ENCODE measurements at places on chromosomes 4 and X.

- DNase-seq: no peak
Observed at GRCh38 chrX:40700640-40701342, 34.6 kb downstream of the MED14 start.

GRCh38 chrX:31819455-31819854 is 747.6 kb upstream of the FTHL17 start:
- DNase-seq: no peak

GRCh38 chr4:41360214-41360920 is 103.6 kb downstream of the UCHL1 start:
- DNase-seq: no peak

DNA sequence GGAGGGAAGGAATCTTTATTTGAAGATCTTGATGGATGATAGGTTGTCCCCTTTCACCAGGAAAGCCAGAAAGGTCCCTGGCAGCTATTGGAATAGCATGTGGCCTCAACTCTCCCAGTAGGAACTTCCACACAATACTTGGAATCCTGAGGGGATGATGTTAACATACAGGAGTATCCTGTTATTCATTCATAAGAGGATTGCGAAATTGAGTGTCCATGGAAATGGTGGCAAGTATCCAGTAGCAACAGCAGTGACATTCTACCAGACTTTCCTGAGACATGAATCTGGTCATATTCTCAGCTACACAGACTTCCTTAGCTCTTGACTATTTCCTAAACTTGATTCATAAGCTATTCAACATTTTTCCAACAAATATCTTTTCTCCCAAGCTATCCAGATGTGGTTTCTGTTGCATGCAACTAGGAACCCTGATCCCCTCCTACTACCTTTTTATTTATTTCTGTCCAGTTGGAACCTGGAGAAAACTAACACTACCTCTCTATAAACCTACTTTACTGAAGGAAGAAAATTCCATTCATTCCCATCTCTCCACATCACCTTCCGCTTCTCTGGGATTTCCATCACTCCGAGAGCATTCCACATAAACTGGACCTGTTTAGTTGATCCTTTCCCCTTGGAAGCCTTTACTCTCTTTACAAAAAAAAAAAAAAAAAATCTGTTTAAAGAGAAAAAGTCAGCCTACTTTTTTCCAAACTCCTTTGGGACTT is 101.8 kb downstream of the ANXA5 start:
- DNase-seq: no peak

- no peak for DNase-seq
Observed at GRCh38 chr4:158649111-158649680, 22.5 kb downstream of the C4orf46 start.

DNA sequence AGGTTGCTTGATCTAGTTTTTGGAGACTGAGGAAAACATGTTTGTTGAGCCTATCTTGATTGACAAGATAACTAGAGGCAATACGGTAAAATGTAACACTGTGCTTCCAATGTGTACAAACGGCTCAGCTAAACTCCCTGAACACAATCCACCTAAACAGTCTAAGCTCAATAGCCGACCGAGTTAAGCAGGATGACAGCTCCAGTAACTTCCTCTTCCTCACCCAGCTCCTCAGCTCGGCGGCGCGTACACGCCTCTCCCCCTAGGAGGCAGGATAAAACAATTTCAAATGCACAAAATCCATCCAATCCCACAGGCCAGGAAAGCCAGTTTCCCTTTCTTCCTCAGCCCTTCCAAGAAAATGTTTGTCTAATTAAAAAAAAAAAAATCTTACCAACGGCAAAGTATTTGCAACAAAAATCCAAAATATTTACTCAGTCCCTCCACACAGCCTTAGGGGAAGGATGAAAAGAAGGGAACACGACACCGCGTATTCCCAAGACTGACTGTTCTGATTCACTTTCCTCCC is 1.0 kb downstream of the CNOT6L start:
- DNase-seq: peak; percentile 49

- DNase-seq: no peak
Observed at GRCh38 chrX:136752796-136753195, 27.9 kb downstream of the ARHGEF6 start.

- peak; percentile 50 for DNase-seq
Observed at GRCh38 chr4:153114771-153115321, 89.4 kb upstream of the TRIM2 start.

DNA sequence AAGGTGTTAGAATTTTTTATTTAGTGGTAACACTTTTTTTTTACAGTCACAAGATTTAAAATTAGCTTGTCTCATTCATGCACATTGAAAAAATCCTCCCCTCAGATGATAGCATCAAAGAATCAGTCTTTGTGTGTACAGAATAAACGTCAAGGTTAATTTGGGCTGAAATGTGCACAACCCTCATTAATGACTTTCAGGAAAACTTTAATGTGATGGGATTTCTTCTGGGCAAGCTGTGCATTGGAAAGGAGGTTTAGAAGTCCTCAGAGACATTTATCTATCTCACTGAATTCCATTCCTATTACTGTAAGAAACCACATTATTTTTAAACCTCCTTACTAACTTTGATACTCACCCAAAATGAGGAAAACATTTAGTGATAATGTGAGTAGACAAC is 88.2 kb upstream of the TECRL start:
- DNase-seq: no peak

DNA sequence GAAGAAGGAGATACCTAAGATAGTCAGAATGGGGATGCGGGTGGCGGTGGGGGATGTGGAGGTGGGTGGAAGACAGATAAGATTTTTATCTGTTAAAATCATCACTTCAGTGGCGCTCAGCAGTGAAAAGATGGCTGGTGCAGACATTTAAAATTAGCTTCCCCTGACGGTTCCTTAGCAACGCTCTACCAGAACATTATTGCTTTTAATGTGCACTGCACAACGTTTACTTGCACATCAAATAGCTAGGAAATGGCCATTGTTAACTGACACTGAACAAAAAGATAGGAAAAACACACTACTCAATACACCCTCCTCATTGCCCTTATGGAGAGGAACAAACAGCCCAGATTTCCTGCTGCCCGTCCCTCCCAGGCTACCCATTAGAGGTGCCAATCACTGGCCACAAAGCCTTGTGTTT is 61.0 kb upstream of the FTHL17 start:
- DNase-seq: no peak

GRCh38 chr4:162461952-162462351 is 298.2 kb upstream of the FSTL5 start:
- DNase-seq: no peak

Data from activated T-cell treated with anti-CD3 and anti-CD28 coated beads, Interleukin-2, amount 50 U/mL, for 24 hours (primary cell).